ENCODE measurements at places on chromosomes 4 and X.

DNA sequence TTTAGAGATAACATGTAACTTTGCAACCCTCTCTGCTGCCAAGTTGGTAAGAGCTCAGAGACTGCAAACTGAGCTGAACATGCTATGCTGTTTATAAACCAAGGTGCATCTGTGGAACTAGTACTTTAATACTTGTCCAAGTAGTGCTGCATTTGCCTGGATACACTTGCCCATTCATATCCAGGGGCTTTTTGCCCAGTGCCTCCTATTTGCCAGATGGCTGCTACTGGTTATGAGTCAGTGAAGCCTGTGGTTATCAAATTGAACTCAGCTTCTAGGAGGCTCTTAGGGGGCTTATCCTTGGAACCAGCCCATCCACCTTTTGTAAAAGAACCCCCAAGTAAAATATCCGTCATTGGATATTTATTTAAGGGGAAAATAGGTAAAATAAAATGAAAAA is 79.6 kb downstream of the AFF2 start:
- DNase-seq = no peak

DNA sequence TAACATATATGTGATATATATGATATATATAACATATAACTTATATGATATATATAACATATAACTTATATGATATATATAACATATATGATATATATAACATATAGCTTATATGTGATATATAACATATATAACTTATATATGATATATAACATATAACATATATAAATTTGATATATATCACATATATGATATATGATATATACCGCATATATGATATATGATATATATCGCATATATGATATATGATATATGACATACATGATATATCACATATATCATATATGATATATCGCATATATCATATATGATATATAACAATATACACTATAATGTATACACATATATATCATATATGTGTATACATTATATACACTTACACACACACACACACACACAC is 114.3 kb downstream of the ELOVL6 start:
- DNase-seq = no peak

DNA sequence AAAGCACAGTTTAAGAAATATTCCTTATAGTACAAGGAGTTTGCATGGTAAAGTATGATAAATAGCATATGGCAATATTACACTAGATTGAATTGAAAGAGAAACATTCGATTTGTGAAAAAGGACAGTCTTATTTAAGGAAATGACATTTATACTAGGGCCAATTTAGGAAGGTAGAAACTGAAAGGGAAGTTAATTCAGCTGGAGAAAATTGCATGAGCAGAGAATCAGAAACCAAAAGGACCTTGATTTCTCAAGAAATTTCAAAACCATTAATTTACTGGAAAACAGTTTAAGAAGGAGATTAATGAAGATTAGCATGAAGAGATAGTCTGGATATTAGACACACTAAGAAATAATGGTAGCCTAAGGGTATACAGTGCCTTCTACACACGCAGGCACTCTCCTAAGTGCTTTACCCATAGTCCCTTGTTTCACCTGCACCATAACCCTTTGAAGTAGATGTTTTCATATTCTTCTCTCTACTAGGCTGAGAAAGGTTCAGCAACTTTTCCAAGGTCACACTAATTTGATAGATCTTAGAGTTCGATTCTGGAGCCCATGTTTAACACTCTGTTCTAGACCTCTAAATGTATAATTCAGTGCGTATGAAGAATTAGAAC is 259.1 kb upstream of the SLIT2 start:
- no peak for DNase-seq

GRCh38 chrX:9668537-9668936 is 97.1 kb downstream of the GPR143 start:
- DNase-seq = no peak

GRCh38 chr4:39363773-39364393 is 2.3 kb downstream of the RFC1 start:
- no peak for DNase-seq

- no peak for DNase-seq
These were observed 80.8 kb upstream of the CLNK start for GRCh38 chr4:10765386-10765785.

GRCh38 chr4:6180841-6181631 is 19.3 kb downstream of the JAKMIP1 start:
- no peak for DNase-seq

Measured in HS-5 (cell line).